ENCODE measurements at places on chromosomes 11 and 22. TPM values are rescaled to one million over a fixed set of nuclear protein-coding genes. Genes with fewer than 3 reads are reported as not detected.

SPDYC gene
- not detected for total RNA-seq

FAM118A gene
- total RNA-seq = 58.6 TPM

C1QTNF4 gene
- 3.7 TPM for total RNA-seq

HSCB gene
- 30.6 TPM for total RNA-seq

TANGO2 gene
- total RNA-seq = 67.7 TPM

LIF gene
- 2.6 TPM for total RNA-seq

DEUP1 gene
- not detected for total RNA-seq

HTR3A gene
- total RNA-seq = not detected

CTSW gene
- 7.6 TPM for total RNA-seq

CRACR2B gene
- total RNA-seq = 21.2 TPM

ABCC8 gene
- 14.0 TPM for total RNA-seq

C11orf58 gene
- 280 TPM for total RNA-seq

GRCh38 chr11:84234011-84234410 is 947.8 kb upstream of the CCDC90B start:
- H3K27ac ChIP-seq = no peak overlapping the region
- H3K4me3 ChIP-seq = no peak overlapping the region
- H3K4me1 ChIP-seq = peaks cover 6% of the 10 kb centered on the region
- H3K27me3 ChIP-seq = no peaks in the 10 kb centered on the region
- DNase-seq = no peak

DNA sequence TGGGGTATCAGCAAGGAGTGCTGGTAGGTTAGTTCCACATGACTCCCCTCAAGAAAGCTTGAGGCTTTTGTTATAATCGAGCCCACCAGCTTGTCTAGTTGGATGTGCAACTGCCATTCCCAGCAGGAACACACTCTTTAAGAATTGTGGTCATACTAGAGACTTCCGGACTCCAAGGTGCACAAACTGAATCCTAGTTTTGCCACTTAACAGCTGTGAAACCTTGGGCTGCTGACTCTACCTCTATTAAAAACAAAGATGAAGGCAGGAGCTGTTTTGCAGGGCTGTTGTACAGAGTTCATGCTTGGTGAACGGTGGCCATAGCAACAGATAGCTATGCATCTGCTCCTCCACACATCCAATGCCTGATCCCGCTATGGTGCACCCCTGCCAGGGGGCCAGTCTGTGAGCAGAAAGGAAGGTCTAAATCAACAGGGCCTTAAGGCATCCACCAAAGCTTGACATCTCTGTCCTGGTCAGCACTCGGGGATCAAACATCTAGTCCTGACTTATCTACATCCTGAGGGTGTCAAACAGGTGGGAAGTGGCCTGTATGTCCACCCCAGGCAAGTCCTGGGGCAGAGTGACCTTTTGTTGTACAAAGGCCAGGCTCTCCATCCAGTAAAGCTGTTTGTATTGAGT is 36.4 kb downstream of the DKK3 start:
- no peak for DNase-seq
- H3K4me1 ChIP-seq = peaks cover 35% of the 10 kb centered on the region
- H3K4me3 ChIP-seq = no peak overlapping the region
- no peaks in the 10 kb centered on the region for H3K36me3 ChIP-seq

- H3K4me1 ChIP-seq = peaks cover 20% of the 10 kb centered on the region
- peak overlapping the region; percentile 74 for H3K4me3 ChIP-seq
- peak; percentile 57 for DNase-seq
- H3K27ac ChIP-seq = peak overlapping the region; percentile 85
- no peaks in the 10 kb centered on the region for H3K27me3 ChIP-seq
Observed at GRCh38 chr11:111541254-111542061, 938 bp downstream of the LAYN start.

GRCh38 chr11:91587131-91587530 is 637.5 kb upstream of the FAT3 start:
- H3K4me1 ChIP-seq = no peaks in the 10 kb centered on the region
- H3K27me3 ChIP-seq = no peaks in the 10 kb centered on the region
- no peak overlapping the region for H3K27ac ChIP-seq
- DNase-seq = no peak
- no peak overlapping the region for H3K4me3 ChIP-seq

- no peak for DNase-seq
- H3K4me1 ChIP-seq = no peaks in the 10 kb centered on the region
- H3K27me3 ChIP-seq = no peaks in the 10 kb centered on the region
- no peak overlapping the region for H3K27ac ChIP-seq
Observed at GRCh38 chr11:9112075-9112474, 20.7 kb upstream of the SCUBE2 start.

GRCh38 chr11:5040876-5041275 is 5.5 kb upstream of the OR52J3 start:
- H3K36me3 ChIP-seq = no peaks in the 10 kb centered on the region
- DNase-seq = no peak
- H3K27ac ChIP-seq = no peak overlapping the region
- H3K4me3 ChIP-seq = no peak overlapping the region
- H3K27me3 ChIP-seq = no peaks in the 10 kb centered on the region
- H3K4me1 ChIP-seq = no peaks in the 10 kb centered on the region

DNA sequence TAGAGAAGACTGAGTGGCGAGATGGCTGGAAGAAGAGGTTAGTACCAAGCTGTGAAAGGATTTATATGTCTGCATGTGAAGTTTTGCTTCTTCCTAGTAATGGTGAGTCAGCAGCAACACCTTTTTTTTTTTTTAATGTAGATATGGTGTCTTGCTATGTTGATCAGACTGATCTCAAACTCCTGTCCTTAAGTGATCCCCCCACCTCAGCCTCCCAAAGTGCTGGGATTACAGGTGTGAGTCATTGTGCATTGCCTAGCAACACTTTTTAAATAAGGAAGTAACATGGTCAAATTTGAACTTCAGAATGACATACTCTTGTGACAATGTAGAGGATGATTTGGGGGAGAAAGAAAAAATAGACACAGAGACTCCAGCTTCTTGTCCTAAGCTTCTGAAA is 6.5 kb upstream of the CSTPP1 start:
- no peaks in the 10 kb centered on the region for H3K36me3 ChIP-seq
- no peaks in the 10 kb centered on the region for H3K4me1 ChIP-seq
- DNase-seq = no peak
- no peak overlapping the region for H3K27ac ChIP-seq

- H3K27me3 ChIP-seq = no peaks in the 10 kb centered on the region
- H3K4me1 ChIP-seq = peaks cover 23% of the 10 kb centered on the region
- peak; percentile 29 for DNase-seq
- H3K36me3 ChIP-seq = no peaks in the 10 kb centered on the region
- no peak overlapping the region for H3K27ac ChIP-seq
Observed at GRCh38 chr11:19320827-19321226, 80.1 kb upstream of the E2F8 start.

DNA sequence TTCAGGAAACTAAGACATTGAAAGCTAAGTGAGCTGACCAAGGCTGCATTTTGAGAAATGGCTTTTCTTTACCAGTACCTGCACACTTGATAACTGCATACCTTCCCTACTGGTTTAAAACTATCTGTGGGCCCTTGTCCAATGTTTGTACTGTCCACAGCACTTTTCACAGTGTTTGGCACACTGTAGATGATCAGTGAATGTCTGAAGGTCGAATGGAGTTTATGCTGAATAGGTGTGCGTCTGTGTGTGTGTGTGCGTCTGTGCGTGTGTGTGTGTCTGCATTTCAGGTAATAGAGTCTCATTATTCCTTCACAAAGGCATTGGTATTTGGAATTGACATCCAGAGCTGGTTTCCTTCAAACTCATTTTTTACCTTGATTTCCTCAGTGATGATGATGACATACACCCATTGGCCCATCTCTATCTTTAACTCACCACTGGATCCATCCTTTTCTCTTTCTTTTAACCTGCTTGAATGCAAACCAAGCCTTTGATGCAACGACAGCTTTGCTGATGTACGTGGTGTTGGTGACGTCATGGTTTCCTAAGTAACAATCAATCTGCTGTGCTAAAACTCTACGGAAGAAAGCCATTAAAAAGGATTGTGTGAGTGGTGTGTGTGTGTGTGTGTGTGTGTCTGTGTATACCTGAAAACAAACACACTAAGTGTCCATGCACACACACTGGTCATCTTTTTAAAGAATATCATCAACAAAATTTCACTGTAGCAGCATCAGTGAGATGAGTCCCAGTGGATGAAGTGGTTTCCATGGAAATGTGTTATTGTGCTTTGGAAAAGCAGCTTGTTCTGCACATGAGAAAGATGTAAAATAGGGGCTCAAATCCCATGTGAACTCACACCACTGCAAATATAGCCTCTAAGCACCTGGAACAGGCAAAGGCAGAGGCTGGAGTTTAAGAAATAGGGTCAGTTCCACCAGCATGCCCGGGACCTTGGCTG is 490.2 kb upstream of the B3GAT1 start:
- no peaks in the 10 kb centered on the region for H3K27me3 ChIP-seq
- H3K36me3 ChIP-seq = no peaks in the 10 kb centered on the region
- DNase-seq = peak; percentile 11
- H3K27ac ChIP-seq = no peak overlapping the region
- no peaks in the 10 kb centered on the region for H3K4me1 ChIP-seq

DNA sequence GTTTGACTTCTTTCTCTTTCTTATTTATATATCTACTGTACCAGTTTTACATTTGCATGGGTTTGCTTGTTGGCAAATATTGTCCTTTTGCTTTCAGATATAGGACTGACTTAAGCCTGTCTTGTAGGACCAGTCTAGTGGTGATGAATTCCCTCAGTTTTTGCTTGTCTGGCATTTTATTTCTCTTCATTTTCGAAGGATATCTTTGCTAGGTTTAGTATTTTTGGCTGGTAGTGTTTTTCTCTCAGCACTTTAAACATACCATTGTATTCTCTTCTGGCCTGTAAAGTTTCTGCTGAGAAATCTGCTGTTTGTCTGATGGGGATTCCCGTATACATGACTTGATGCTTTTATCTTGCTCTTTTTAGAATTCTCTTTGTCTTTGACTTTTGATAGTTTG is 14.2 kb upstream of the ZBED5 start:
- H3K27me3 ChIP-seq = no peaks in the 10 kb centered on the region
- no peak overlapping the region for H3K4me3 ChIP-seq
- DNase-seq = no peak
- H3K4me1 ChIP-seq = no peaks in the 10 kb centered on the region
- H3K27ac ChIP-seq = no peak overlapping the region
- no peaks in the 10 kb centered on the region for H3K36me3 ChIP-seq

- DNase-seq = no peak
- no peak overlapping the region for H3K27ac ChIP-seq
- no peaks in the 10 kb centered on the region for H3K27me3 ChIP-seq
- H3K4me1 ChIP-seq = peaks cover 30% of the 10 kb centered on the region
- no peaks in the 10 kb centered on the region for H3K36me3 ChIP-seq
Observed at GRCh38 chr11:46294365-46295309, 17.2 kb downstream of the CREB3L1 start.

- H3K27me3 ChIP-seq = no peaks in the 10 kb centered on the region
- peak; percentile 65 for DNase-seq
- H3K27ac ChIP-seq = no peak overlapping the region
- no peaks in the 10 kb centered on the region for H3K36me3 ChIP-seq
Observed at GRCh38 chr11:6757373-6757967, 14.3 kb downstream of the OR2AG2 start.

- H3K4me3 ChIP-seq = no peak overlapping the region
- H3K4me1 ChIP-seq = no peaks in the 10 kb centered on the region
- no peak for DNase-seq
- H3K27ac ChIP-seq = no peak overlapping the region
- no peaks in the 10 kb centered on the region for H3K36me3 ChIP-seq
Observed at GRCh38 chr11:41446107-41446506, 13.3 kb downstream of the LRRC4C start.

GRCh38 chr11:36455658-36456111 is 54.4 kb downstream of the TRAF6 start:
- H3K27me3 ChIP-seq = no peaks in the 10 kb centered on the region
- H3K4me3 ChIP-seq = no peak overlapping the region
- peak overlapping the region; percentile 71 for H3K27ac ChIP-seq
- no peaks in the 10 kb centered on the region for H3K4me1 ChIP-seq

- peaks cover 47% of the 10 kb centered on the region for H3K4me1 ChIP-seq
- no peaks in the 10 kb centered on the region for H3K27me3 ChIP-seq
- H3K4me3 ChIP-seq = no peak overlapping the region
- H3K36me3 ChIP-seq = no peaks in the 10 kb centered on the region
- peak; percentile 38 for DNase-seq
Observed at GRCh38 chr22:32336771-32337424, 20.8 kb upstream of the RFPL3 start.

DNA sequence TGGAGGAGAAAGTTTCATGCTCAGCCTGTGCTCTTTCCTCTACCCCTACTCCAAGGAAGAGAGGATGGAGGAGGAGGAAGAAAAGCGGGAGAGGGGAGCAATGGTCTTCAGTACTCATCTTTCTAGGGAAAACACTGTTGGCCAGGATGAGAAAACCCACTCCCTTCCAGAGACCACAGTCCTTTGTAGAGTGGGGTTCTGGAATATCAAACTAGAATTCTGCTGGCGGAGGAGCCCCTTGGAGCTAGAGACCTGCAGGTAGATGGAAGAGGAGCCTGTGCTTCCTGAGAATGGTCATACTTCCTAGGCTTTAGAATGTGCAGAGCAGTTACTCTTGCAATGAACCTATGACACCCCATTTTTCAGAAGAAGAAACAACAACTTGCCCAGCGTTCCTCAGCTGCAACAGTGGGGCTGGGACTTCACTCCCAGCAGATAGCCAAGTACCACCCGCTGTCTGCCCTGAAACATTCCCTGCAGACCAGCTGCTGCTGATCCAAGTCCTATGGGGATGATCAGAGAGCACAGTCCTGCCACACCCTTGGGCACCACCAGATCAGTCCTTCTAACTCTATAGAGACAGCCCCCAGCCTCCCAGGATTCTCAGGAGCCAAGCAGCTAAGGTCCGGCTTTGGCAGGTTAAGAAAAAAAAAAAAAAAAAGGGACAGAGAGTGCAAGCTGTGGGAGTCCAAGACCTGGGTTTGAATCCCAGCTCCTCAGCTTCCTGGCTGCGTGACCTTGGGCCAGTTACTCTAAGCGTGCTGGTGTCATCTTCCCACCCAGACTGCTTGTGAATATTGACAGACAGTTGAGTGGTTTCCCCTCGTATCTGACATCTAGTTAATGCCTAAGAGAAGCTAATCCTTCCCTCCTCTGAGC is 664 bp downstream of the PTGDR2 start:
- peaks cover 10% of the 10 kb centered on the region for H3K36me3 ChIP-seq
- H3K27me3 ChIP-seq = no peaks in the 10 kb centered on the region
- no peak overlapping the region for H3K27ac ChIP-seq

- no peak overlapping the region for H3K4me3 ChIP-seq
- H3K4me1 ChIP-seq = peaks cover 22% of the 10 kb centered on the region
- H3K36me3 ChIP-seq = no peaks in the 10 kb centered on the region
- no peak overlapping the region for H3K27ac ChIP-seq
- peak; percentile 29 for DNase-seq
Observed at GRCh38 chr11:109971184-109971523, 122.0 kb upstream of the ZC3H12C start.

DNA sequence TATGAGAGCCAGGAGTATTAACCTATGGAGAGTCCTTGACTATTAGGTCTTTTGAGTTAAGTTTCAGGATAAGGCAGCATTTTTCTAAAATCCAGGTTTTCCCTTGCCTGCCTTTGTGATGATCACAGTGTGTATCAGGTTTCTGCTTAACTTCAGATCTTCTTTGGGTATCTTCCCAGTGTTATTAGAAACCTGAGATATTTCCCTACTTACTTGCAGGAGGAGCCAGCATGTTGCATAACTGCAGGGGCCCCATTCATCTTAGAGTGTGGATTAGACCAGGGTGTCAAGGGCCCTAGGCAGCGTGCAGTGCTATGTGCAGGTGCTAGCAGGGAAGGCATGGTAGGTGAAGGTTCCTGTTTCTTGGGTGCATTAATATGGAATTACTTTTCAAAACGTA is 69.5 kb downstream of the ZNRF3 start:
- no peaks in the 10 kb centered on the region for H3K27me3 ChIP-seq
- peaks cover 25% of the 10 kb centered on the region for H3K4me1 ChIP-seq
- no peak for DNase-seq
- H3K36me3 ChIP-seq = no peaks in the 10 kb centered on the region
- no peak overlapping the region for H3K4me3 ChIP-seq

GRCh38 chr11:100546714-100547113 is 140.4 kb upstream of the ARHGAP42 start:
- no peaks in the 10 kb centered on the region for H3K27me3 ChIP-seq
- no peak overlapping the region for H3K4me3 ChIP-seq
- DNase-seq = peak; percentile 8
- no peaks in the 10 kb centered on the region for H3K36me3 ChIP-seq
